ENCODE measurements at places on chromosomes 12 and 14. TPM values are rescaled to one million over a fixed set of nuclear protein-coding genes. Genes with fewer than 3 reads are reported as not detected.

DNA sequence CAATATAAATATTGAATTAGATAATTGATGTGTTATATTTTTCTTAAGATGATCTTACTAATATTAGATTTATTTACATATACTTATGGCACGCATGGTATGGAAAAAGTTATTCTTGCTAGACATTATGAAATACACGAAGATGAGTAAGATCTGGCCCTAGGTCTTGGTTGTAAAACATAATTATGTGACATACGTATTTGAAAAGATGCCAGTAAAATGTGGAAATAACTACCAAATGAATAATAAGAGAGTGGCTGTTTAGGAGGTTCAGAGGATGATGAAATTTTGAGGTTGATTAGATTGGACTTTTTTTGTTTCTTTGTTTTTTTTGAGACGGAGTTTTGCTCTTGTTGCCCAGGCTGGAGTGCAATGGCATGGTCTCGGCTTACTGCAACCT is 41.3 kb downstream of the FANCM start:
- DNase-seq = no peak

GRCh38 chr14:58839233-58839632 is 201.5 kb downstream of the DACT1 start:
- no peak for DNase-seq

DNA sequence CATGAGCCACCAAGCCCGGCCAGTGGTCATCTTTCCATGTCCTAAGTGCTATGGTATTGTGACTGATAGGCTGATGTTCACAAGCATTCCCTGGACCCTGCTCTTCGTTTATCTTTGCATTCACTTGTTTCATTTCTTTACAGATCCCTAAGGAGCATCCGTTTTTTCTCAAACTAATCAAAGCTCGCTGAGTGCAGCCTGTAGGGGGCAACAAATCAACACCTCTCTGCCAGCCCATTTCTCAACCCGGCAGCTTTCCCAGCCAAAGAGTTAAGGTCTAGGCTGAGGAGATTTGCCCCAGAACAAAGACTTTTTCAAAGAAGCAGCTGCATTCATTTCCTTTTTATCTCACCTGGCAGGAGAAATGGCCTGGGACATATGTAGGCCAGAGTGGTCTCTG is 12.1 kb downstream of the SIRT4 start:
- DNase-seq = no peak

DNA sequence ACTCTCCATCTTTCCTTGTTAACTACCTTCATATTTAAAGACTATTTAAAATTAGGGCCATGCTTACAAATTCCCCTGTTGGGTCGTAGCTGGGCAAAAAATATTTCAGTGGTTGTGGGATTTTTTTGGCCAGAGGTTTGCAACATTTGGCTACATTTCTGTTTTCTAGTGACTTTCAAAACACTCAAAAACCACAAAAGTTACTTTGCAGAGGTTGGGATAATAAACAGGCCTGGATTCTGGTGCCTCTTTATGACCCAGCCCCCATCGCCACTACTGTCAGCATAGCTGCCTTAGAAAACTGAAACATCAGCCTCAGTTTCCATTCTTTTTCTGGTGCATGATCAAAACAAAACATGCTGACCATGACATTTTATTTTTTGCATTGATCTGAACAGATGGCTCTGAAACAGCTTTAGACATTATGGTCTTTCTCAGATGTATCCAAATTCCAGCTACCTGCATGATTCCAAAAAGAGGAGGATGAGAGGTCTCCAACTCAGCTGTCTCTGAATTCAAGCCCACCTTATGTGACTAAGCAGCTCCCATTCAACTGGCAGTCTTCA is 5.2 kb downstream of the DPF3 start:
- no peak for DNase-seq

DNA sequence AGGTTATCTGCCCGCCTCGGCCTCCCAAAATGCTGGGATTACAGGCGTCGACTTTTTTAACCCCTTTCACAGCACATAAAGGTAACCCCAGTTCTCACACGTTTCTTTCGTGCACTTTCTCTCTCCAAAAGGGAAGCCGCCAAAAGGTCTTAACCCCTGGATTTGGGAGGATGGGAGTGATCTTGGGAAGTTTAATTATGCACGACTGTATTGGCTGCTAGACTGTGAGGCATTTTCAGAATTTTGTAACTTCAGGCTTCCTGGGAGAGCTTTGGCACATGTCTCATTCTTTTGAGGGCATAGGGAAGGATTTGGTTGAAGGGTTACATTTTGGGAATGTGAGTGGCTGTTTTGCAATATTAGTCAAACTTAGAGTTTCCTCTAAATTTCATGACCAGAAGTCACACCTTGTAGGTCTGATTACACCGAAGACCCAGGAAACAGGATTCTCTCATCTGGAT is 1.4 kb upstream of the SMARCC2 start:
- no peak for DNase-seq

The DEGS2 gene
- total RNA-seq = not detected

The RPGRIP1 gene
- total RNA-seq = not detected

- no peak for DNase-seq
Measured at GRCh38 chr14:81480741-81481140, 52.9 kb downstream of the SEL1L start.

All from glomerular endothelial cell (primary cell).